ENCODE measurements at places on chromosomes 2 and 18.

DNA sequence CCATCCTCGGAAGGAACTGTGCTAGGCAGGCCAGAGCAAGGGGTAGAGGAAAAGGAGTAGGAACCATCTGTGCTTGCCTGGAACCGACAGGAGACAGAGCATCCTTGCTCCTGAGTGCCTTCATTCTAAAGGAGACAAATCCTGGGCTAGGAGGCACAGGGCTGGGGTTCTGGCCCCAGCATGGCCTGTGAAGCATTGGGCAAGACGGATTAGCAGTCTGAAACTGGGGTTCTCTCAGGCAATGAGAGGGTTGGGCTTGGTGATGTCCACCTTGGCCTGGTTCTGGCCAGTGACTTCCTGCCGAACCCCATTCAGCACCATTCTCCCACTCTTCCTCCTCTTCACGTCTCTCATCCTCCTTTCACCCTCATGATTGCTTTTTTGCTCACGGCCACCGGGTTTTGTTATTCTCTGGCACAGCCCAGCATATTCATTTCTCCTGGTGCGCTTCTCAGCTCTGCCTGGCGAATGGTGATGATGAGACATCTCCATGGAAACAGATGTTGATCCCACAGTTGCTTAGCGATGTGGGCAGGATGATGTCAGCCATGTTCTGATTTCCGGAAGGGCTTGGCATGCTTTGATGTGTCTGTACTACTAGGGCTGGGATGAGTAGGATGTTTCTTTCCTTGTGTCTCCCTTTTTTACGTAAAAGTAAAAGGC lies 127.7 kb downstream of the CAPN13 start:
- DNase-seq: no peak

DNA sequence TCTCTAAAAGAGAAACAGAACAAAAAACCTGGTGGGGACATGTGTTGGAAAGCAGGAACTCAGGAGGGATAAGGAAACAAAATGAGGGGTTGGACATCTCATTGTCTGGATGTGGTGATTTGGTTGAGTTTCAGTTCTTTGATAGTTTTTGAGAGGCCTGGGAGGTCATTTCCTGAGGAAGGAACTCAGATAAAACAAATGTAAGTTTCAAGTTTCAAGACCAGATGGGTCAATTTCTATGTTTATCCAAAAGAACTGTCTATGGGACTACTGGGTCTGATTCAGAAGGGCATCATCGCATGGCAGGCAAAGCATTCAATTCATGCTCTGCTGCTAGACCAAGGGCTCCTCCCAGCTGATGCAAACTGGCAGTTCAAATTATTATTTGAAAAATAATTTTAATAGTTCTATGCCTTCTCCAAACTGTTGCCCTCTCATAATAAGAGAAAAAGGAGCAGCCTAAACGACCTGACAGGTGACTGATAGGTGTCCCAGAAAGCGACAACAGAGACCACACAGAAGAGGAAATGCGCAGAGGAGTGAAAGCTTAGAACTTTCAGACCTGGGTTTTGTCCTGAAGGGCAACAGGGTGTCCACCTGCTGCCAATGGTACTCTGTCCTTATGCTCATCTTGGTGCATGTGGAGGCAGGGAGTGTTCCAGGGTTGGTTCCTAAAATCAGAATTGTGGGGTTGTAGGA lies 39.3 kb upstream of the SH3RF3 start:
- no peak for DNase-seq

DNA sequence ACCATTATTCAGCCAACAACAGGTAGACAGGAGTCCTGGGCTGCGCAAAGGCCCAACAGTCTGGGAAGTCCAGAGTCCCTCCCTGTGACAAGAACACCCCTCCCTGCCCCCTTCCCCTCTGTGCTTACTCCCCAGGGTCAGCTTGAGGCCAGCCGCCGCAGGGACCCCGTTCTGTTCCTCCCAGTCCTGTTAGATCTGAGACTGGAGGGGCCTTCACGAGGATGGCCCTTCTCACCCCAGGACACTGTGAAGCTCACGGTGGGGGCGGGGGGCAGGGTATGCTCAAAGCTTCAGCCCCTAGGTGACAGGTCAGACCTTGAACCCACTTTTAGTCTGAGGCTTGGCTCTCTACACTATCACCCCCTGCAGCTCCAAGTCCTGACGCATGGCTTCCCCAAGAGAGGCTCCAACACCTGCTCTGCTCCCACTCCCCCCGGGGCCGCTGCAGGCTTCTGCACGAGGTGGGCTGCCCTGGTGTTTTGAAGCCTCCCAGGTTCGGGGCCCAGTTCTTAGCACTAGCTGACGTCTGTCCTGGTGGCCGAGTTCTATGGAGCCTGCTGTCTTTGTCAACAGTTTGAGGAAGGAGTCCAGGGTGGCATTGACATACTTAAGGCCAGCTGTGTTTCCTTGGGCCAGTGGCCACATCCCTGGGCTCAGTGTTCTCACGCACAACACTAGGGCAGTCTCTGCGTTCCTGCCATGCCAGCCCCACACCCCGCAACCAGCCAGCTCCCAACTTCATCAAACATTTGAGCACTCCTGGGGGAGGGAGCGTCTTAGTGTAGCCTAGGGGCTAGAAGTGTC lies 37.2 kb upstream of the HPCAL1 start:
- no peak for DNase-seq

DNA sequence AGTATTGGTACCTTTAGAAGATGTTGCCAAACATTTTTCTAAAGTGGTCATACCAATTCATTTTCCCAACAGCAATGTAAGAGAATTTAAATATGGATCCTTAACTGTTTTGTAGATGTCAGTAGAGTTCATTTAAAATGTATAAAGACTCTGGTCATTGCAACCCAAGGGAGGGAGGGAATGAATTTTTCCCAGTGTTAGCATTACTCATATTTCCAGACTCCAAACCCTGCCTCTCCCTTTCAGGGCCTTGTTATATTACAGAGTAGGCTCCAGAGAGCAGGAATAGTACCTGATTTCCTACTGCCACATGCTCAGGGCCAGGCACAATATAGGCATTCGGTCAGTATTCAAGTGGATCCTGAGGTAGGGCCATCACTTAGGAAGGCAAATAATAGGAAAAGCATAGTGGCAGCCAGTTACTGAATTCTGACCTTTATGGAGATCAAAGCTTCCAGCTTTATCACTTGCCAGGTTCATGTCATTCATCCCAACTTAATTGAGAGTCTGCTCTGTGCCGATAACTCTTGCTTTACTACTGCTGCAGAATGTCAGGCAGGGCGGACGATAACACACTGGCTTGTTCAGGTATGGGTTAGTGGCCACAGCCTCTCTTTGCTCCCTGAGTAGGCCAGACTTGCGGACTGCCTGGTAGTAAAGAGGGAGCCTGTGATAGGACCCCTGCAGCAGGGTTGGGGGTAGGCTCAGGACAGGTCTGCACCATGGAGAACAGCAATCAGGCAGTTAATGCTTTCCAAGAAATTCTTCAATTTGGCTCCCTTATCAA lies 75.3 kb downstream of the OSBPL6 start:
- DNase-seq: no peak

DNA sequence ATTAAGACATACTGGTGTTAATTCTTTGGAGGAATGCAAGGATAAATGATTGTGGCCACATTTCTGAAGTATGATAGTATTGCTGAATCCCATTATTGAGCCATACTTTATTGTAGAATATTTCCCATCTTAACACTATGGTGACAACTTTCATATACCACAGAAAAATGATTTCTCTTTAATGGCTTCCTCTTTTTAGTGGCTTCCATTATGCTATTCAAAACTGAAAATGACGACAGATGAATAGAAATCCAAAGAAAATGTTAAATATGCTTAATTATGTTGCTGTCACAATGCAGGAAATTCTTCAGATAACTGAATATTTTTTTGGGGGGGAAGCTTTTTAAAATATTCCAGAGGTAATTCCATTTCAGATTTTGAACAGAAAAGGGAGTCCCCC lies 88.9 kb upstream of the TMEM200C start:
- no peak for DNase-seq

- no peak for DNase-seq
These were observed at the start of gene CXCR2 for GRCh38 chr2:218125626-218126080. Gene CXCR2, plus strand, starts transcription at chr2:218126028. Its CDS starts 8,774 bp downstream, at chr2:218134802.

- DNase-seq: no peak
These were observed 280.9 kb downstream of the ZNF385B start for GRCh38 chr2:179580378-179581146.

GRCh38 chr2:222715742-222716141 lies 44.3 kb downstream of the MOGAT1 start:
- no peak for DNase-seq

- DNase-seq: no peak
These were observed at the start of gene SCYGR6 for GRCh38 chr2:227724394-227725039. Gene SCYGR6, minus strand, starts transcription at chr2:227724757. Its CDS starts 0 bp downstream, at chr2:227724757.

- no peak for DNase-seq
These were observed 68.6 kb upstream of the MAL start for GRCh38 chr2:94956797-94957391.

DNA sequence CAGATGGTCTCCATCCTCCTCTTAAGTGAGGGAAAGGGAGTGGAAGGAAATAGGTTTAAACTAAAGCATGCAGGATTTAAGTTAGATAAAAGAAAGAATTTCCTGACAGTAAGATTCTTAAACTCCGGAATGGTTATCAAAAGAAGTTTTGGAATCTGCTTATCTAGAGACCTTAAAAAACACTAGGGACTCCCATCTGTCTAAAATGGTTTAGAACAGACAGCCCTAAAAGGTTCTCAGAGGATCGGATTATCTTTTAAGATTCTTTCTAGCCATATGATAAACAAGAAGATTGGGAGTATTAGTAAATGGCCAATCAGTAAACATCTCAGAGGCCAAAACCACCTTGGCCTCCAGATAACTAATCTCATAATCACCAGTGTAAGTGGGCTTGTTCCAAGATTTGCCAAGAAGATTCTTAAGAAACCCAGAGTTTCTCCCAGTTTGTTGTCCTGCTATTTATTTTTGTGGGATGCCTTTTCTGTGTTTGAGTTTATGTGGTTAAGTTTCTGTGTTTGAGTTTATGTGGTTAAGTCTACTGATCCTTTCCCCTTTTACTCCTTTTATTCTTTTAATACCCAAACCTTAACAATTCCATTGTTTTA lies 314.9 kb upstream of the NRP2 start:
- DNase-seq: no peak

DNA sequence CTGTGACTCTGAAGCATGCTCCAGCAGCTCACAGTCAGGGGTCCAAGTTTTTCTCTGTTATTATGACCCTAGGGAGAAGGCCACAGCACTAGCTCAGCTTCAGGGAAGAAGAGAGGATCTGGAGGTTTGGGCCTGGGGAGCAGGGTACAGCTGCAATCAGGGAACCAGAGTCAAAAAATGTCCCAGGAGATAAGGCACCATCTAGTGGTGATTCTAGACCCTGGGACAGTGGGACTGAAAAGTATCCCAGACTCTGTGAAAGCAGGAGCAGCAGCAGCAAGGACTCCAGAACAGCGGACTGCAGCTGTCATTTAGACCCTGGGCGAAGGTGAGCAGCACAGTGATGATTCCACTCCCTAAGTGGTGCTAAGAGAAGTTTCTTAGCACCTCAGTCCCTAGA lies 278.4 kb upstream of the DDX18 start:
- DNase-seq: no peak

DNA sequence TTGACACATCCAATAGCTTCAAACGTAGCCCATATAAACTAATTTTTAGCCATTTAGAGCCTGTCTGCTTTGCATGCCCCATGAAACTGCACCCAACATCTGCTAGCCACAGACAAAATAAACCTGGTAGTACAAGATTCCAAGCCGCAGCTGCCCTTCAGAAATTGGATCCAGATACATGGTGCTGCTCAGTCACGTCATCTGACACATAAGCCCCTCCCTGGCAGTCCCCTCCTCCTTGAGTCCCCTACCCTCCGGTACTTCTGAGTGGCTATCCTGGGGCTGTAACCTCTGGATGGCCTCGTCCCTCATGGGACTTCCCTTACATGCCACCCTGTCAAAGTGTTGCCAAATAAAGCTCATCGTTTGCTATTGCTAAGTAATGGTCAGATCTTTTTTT lies 33.8 kb downstream of the PROC start:
- no peak for DNase-seq

- no peak for DNase-seq
These were observed 24.3 kb downstream of the IGFBP5 start for GRCh38 chr2:216671081-216671411.

- no peak for DNase-seq
These were observed 327.2 kb upstream of the PKDCC start for GRCh38 chr2:41720331-41721251.

GRCh38 chr18:64872710-64873458 lies 724.0 kb upstream of the LINC00305 start:
- DNase-seq: no peak

DNA sequence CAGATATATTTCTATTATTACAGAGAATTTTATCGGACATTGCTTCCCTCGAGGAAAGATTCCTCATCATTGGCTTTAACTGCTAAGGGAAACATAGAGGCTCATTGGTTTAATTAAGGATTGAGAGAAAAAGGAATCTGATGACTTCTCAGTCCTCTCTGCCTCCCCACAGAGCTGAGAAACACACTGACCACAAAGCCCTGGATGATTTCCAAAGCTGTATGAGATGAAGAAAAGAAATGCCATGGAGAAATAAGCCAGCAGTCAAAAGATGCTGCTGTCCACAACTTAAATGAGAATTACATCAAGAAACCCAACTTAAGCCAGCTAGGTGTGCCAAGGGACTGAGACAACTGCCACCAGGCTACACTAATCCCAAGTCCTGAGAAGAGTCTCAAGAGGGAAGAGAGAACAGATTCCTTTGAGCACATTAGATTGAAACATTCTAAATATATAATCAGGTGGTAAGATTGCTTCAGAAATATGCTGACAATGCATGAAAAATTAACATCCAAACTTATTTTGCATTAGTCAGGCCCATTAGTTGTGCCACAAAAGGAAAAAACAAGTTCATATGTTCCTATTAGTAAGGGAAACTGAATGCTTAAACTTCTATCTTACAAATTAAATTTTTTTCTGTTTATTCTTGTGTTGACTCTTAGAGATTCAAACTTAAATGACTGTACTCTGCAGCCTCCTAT lies 308.1 kb upstream of the CYRIA start:
- DNase-seq: no peak

DNA sequence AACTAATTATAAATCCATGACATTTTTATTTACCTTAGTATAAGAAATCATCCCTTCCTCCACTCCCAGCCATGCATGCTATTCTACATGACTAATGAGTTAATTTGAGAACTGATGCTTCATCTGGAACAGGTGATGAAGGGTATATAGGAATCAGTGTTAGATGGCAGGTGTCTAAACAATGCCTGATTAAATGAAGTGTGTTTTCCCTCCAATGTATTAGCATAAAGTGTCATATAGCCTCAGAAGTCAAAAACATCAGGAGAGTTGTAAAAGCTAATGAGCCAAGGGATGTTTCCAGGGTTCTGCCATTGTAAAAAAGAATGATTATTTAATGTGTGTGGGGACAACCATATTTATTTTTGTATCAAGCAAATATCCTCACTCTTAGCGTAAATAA lies 913.8 kb downstream of the DCC start:
- no peak for DNase-seq

- DNase-seq: no peak
These were observed 6.1 kb upstream of the DAW1 start for GRCh38 chr2:227865291-227865690.

GRCh38 chr18:31680433-31680811 lies 4.0 kb downstream of the B4GALT6 start:
- DNase-seq: no peak

DNA sequence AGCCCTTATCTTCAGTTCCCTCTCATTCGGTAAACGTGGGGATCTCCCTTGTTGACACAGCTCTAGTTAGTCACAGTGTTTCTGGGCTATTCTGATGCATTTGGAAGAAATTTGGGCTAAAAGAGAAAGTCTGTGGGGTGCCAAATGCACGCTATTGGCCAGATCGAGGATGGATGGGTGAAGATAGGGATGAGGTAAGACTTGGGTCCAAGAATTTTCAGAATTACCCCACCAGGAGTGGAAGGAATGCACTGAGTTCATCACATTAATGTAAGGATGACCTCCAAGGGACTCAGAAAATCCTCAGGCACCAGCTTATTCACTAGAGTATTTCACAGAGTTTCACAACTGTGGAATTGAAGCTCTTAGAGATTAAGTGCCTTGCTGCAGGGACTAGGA lies 49.3 kb downstream of the NRP2 start:
- no peak for DNase-seq
